ENCODE measurements at places on chromosomes 4 and X.
A peak's percentile ranks its signal among the peaks of the same experiment; 100 is the strongest.

- DNase-seq, result no peak
These were observed 66.8 kb downstream of the RAPGEF2 start for GRCh38 chr4:159169404-159170302.

DNA sequence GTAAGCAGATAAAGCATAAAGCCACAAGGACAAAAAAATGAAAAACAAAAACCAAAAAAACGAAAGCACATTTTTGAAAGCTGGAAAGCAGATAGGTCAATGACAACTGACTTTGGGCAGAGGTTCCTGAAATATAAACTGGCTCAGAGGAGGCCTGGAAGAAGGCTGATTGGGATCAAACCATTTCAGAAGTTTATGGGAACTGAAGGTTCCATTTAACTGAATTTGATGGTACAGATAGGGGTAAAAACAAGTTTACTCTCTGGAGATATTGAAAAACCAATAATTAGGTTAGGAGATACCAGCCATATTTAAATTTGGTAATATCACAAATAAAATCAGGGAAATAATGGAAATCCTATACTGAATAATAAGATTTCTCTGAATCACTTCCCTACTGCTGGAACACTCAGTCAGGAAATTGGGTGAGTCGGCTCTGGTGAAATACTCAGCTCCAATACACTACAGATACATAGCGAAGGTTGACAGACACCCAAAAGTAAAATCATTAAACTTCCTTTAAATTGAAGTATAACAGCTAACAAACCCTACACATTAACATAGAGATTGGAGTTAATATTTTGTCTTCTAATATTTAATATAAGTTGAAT lies 1584.3 kb downstream of the STIM2 start:
- no peak for DNase-seq

- no peak for DNase-seq
These were observed 213.6 kb downstream of the FBXO8 start for GRCh38 chr4:174069848-174070330.

DNA sequence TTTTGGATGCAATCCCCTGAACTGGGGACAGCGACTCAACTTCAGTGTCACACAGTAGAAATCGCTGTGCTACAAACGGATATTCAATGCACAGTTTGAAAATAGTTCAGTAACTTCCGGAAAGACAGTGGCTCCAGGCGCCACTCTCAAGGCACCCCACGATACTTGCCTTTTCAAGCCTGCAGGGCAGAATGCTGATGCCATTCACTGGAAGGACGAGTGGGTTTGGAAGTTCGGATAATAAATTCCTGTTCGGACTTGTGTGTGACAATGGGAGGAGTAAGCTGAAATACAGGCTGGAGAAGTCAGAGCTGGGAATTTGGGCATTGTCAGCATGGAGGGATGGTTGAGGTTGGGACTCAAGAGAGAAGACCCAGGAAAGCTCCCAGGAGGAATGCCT lies 64.3 kb upstream of the HELT start:
- DNase-seq, result no peak

- DNase-seq, result no peak
These were observed 13.6 kb upstream of the NAT8L start for GRCh38 chr4:2045518-2045951.

DNA sequence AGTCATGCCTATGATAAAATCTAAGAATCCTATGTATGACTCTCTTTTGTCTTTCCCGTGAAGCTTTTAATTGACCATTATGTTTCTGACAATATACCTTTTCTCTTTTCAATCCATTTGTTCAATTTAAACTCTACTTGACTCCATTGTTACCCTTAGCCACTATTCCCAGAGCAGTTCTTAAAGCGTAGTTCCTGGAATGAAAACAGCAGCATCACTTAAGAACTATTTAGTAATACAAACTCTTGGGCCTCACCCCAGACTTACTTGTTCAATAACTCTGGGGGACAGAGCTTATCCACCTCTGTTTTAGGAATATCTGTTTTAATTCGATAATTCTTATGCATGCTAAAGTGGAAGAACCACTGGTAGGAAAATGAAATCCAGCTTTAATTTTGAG lies 358.4 kb downstream of the PRR32 start:
- DNase-seq, result no peak

DNA sequence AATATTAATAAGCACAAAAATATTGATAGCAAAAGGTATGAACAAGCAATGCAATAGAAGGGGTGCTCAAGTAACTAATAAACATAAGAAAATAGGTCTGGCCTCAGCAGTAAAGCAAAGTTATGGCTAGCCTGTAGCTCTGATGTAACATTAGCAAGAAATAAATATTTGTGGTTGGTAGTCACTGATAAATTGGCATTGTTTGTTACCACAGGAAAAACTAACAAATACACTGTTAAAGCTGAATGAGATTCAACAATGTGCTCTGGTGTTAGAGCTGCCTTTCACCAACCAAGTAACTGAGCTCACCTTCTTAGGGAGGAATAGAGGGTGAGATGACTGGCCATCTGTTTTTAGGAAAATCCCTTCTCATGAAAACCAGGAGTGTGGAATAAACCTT lies 71.4 kb downstream of the AREG start:
- DNase-seq, result no peak

GRCh38 chrX:23644744-23645143 lies 22.5 kb upstream of the PRDX4 start:
- no peak for DNase-seq

DNA sequence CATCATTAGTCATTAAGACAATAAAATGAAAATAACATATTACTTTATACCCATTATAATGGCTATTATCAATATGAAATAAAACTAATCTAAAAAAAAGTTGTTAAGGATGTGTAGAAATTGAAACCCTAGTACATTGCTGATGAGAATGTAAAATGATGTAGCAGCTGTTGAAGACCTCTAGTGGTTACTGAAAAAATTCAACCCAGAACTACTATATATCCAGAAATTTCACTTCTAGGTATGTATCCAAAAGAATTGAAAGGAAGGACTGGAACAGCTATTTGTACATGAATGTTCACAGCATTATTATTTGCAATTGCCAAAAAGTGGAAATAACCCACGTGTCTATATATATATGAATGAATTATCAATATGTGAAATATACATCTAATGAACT lies 180.3 kb upstream of the KLHL4 start:
- DNase-seq, result no peak

DNA sequence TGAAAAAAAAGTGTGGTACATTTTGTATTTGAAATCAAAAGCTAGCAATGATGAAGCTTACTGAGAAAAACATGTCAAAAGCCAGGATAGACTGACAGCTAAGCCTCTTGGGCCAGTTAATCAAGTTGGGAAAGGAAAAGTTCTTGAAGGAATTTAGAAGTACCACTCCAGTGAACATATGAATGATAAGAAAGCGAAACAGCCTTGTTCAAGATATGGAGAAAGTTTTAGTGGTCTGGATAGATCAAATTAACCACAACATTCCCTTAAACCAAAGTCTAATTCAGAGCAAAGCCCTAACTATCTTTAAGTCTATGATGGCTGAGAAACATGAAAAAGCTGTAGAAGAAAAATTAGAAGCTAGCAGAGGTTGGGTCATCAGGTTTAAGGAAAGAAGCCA lies 268.3 kb downstream of the PDHA2 start:
- DNase-seq, result no peak

- no peak for DNase-seq
These were observed 47.7 kb downstream of the ZFYVE28 start for GRCh38 chr4:2370597-2371320.

DNA sequence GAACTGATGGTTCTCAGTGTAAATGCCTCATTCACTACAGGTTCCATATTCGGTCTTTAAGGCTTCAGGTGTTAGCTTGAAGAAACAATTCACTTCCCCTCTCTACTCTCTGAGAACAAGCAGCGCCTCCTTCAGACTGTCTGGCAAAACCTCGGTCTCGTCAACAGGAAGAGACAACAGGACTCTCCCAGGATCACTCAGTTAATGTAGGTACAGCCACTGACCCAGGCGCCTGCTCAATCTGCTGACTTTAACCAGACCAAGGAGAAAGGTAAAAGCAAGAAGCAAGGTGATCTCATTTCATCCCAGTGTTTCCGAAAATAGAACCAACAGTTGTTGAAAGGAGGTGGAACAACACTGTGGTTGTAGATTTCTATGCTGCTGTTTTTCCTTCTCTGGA lies 102.2 kb downstream of the SLC2A9 start:
- no peak for DNase-seq

DNA sequence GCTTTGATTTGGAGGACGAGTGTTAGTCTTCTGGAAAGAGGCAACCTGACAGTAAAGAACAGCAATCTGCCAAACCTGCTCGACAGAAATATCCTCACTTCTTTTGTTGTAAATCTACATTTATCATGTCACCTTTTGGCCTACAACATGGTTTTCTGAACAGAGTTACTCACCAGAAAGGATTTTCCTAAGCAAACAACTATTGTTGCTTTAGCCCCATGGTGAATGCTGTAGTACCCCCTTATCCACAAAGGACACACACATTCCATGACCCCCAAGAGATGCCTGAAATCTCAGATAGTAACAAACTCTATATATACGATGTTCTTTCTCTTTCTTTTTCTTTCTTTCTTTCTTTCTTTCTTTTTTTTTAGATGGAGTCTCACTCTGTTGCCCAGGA lies 42.7 kb downstream of the TMEM150C start:
- no peak for DNase-seq

GRCh38 chr4:140126261-140126660 lies 27.7 kb downstream of the MAML3 start:
- no peak for DNase-seq

- no peak for DNase-seq
These were observed 5.7 kb downstream of the JAKMIP1 start for GRCh38 chr4:6194458-6195195.

GRCh38 chrX:38066934-38067333 lies 60.6 kb downstream of the SYTL5 start:
- no peak for DNase-seq

GRCh38 chr4:110609044-110609750 lies 13.7 kb downstream of the PITX2 start:
- no peak for DNase-seq

DNA sequence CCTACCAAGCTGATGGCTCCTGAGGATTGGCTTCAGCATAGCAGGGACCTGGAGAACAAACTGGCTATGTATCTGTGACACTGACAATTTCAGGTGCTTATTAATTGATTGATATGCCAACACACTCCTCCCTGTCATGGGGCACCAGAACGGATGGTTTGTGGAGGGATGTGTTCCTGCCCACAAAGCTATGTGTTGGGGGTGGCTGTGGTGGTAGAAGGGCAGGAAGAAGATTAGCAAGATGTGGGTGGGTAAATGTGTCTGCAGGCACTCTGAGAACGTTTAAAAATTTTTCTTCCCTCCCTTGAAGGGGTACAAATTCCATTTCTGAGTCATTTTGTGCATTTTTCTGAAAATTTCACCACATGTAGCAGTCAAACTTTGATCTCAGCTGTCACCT lies 55.0 kb upstream of the SCML1 start:
- peak; percentile 7 for DNase-seq

DNA sequence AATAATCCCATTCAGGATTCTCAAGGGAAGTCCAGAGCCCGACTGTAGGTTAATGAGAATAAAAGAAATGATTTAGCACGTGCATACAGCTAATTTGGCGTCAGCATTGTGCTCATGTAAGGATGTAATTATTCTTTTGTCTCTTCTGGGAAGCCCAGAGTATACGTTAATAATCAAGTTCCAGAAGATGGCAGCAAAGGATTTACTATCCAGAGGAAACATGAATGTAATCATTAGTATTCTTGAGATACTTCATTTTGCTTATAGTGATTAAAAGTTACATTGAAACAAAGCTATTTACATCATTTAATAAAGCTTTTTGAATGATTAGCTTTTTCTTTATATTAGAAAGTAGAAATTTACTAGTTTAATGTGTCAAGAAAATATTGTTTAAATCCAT lies 27.1 kb upstream of the MAP9 start:
- peak; percentile 9 for DNase-seq

DNA sequence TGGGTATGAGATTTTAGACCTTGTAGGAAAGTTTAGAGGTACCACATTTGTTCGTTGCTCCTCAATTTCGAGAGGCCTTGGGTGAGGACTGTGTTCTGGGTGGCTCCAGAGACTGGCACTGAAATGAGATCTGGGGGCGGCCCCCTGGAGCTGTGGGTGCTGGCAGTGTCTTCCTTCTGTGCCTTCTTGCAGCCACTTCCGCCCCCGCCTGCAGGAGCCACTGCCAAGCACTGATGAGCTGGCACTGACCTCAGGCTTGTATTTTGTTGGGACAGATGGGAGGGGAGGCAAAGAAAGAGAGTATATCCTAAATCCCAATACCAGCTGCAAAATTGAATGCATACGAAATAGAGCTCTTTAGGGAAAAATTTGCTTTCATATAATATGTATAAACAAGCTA lies 64.5 kb upstream of the CLDN34 start:
- no peak for DNase-seq

GRCh38 chr4:182085051-182085480 lies 158.1 kb upstream of the TENM3 start:
- no peak for DNase-seq

DNA sequence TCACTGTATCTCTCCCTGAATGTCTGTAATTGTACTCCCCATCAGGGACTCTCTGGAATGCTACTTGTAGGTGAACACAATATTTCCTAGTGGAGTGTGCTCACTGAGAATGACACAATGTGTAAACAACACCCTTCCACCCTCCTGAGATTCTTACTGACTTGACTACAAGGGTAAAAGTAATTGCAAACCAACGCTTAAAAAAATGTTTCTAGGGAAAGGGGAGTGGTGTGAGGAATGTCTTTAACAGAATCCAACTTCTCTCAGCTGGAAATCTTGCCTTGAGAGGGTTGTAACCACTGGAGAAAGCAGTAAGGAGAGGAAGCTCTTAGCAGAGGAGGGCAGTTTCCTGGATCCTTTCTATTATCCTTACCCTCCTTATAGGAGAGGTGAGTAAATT lies 5.1 kb upstream of the RAPGEF2 start:
- no peak for DNase-seq

DNA sequence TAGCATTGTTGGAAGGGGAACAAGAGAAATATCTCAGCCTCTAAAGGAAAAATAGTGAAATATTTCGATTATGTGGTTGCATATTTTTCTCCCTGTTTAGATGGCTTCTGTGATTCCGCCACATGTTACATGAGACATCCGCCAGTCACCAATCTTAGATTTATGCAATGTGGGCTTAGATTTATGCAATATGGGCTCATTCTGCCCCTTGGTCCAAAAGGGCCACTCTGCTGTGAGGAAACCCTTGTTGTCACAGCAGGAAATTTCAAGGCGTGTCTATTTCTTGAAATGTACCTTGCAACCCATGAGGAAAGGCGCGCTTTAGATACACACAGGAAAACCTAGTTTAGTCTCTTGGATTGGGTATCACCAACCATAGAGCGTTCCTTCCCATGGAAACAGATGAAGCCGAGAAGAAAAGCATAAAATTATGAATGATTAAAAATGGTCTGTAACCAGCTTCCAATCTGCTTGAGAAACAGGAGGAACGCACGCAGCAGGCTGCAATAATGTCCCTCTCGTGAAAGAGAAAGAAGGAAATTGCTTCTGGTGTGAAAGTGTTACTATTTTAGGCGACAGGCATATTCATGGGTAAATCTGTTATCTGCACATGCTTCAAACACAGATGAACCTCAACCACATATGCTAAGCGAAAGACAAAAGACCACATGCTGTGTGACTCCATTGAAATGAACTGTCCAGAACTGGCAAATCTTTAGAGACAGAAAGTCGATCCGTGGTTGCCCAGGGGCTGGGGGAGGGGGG lies 3.7 kb downstream of the RS1 start:
- DNase-seq, result peak; percentile 3
